ENCODE measurements at places on chromosomes 6 and 20. TPM values are rescaled to one million over a fixed set of nuclear protein-coding genes. Genes with fewer than 3 reads are reported as not detected.

FAXC gene
- total RNA-seq, result 0.77 TPM

GLP1R gene
- 1.1 TPM for total RNA-seq

GRCh38 chr20:60541991-60542390 is 583.8 kb downstream of the CDH26 start:
- DNase-seq, result no peak
- no peaks in the 10 kb centered on the region for H3K36me3 ChIP-seq
- H3K27ac ChIP-seq, result no peak overlapping the region
- H3K4me3 ChIP-seq, result no peak overlapping the region

UBR2 gene
- total RNA-seq, result 35.7 TPM

- DNase-seq, result no peak
- H3K36me3 ChIP-seq, result no peaks in the 10 kb centered on the region
- H3K4me1 ChIP-seq, result no peaks in the 10 kb centered on the region
- H3K4me3 ChIP-seq, result no peak overlapping the region
- H3K27ac ChIP-seq, result no peak overlapping the region
Measured at GRCh38 chr6:88584581-88585275, 378.7 kb downstream of the RNGTT start.

DNA sequence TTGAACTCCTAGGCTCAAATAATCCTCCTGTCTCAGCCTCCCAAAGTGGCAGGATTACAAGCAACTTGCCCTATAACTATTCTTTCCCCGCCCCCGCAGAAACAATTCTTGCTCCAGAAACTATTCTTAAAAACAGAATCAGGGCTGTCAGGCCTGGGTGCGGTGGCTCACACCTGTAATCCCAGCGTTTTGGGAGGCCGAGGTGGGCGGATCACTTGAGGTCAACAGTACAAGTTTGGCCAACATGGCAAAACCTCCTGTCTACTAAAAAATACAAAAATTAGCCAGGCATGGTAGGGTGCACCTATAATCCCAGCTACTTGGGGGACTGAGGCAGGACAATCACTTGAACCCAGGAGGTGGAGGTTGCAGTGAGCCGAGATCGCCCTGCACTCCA is 31.2 kb downstream of the SAMHD1 start:
- H3K27me3 ChIP-seq, result no peaks in the 10 kb centered on the region
- H3K27ac ChIP-seq, result no peak overlapping the region
- H3K36me3 ChIP-seq, result peaks cover 99% of the 10 kb centered on the region
- no peaks in the 10 kb centered on the region for H3K4me1 ChIP-seq
- H3K4me3 ChIP-seq, result no peak overlapping the region
- DNase-seq, result no peak

GRCh38 chr6:168589275-168589674 is 148.3 kb downstream of the SMOC2 start:
- no peaks in the 10 kb centered on the region for H3K4me1 ChIP-seq
- H3K4me3 ChIP-seq, result no peak overlapping the region
- H3K27ac ChIP-seq, result no peak overlapping the region
- no peaks in the 10 kb centered on the region for H3K27me3 ChIP-seq
- no peaks in the 10 kb centered on the region for H3K36me3 ChIP-seq

WFDC10B gene
- total RNA-seq, result not detected

RHAG gene
- 0.44 TPM for total RNA-seq

MUCL3 gene
- total RNA-seq, result not detected

CTAGE9 gene
- total RNA-seq, result not detected

GRCh38 chr20:11608736-11609135 is 309.0 kb upstream of the BTBD3 start:
- H3K36me3 ChIP-seq, result no peaks in the 10 kb centered on the region
- H3K27me3 ChIP-seq, result no peaks in the 10 kb centered on the region
- H3K4me3 ChIP-seq, result no peak overlapping the region
- no peak overlapping the region for H3K27ac ChIP-seq
- no peak for DNase-seq
- H3K4me1 ChIP-seq, result no peaks in the 10 kb centered on the region

HDGFL1 gene
- not detected for total RNA-seq

DNA sequence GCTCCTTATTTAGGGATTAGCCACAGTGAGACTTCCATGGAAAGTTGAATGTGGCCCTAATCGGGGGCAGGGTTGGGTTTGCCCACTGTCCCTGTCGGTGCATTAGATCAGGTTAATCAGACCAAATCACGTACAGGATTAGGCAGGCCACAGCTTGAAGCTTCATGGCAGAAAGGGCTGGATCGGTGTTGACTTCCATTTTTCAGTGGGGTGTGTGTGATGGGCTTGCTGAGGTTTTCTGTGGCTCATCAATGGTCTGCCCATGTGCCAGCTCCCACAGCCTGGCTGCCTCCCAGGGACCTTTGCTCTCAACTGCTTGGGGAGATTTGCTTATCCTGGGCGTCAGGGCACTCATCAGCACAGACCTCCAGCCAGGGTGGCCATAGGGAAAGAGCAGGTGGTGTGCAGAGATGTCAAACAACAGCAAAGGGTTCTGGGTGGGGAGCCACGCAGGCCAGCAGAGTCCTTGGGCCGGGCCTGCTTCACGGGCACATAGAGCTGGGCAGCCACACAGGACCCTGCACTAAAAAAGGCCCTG is 130.7 kb downstream of the TFAP2C start:
- H3K4me3 ChIP-seq, result no peak overlapping the region
- H3K27me3 ChIP-seq, result no peaks in the 10 kb centered on the region
- H3K36me3 ChIP-seq, result no peaks in the 10 kb centered on the region
- H3K27ac ChIP-seq, result no peak overlapping the region
- DNase-seq, result no peak

VNN1 gene
- total RNA-seq, result 0.57 TPM

DNA sequence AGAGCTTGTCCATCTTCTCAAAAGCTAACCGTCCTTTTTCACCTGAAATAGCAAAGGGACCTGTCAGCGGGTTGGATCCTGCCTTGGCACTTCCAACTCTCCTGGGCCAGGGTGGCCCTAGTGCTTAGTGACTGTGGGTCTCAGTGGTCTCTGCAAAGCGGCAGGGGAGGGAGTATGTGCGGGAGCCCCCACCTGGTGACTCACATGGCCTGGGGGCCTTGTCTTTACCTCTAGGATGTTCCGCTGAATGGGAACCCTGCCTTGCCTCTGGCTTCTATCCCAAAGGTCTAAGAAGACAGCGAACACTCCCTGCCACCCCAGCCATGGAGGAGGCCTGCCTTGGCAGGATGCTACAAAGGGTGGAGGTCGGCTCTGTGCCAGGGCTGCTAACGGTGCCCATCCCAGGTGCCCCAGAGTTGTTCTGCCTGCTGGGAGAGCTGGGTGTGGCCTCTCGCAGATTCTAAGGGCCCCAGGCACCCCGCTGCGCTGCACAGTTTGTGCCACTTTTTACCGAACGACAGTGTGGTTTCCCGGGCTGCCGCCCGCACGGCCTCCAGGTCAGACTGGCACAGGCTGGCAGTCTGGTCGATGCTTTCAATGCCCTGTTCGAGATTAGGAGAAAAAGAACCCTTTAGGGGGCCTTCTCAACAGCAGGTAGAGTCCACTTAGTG is 77.2 kb downstream of the PTPN1 start:
- no peaks in the 10 kb centered on the region for H3K36me3 ChIP-seq
- no peak for DNase-seq
- no peak overlapping the region for H3K4me3 ChIP-seq

PRL gene
- not detected for total RNA-seq

- no peak overlapping the region for H3K27ac ChIP-seq
- H3K36me3 ChIP-seq, result no peaks in the 10 kb centered on the region
- no peak overlapping the region for H3K4me3 ChIP-seq
- no peak for DNase-seq
Measured at GRCh38 chr20:24771542-24772061, 177.5 kb upstream of the CST7 start.

- no peaks in the 10 kb centered on the region for H3K36me3 ChIP-seq
- no peaks in the 10 kb centered on the region for H3K27me3 ChIP-seq
- H3K4me1 ChIP-seq, result peaks cover 32% of the 10 kb centered on the region
- DNase-seq, result peak; percentile 30
- H3K27ac ChIP-seq, result peak overlapping the region; percentile 60
- H3K4me3 ChIP-seq, result peak overlapping the region; percentile 15
Measured at GRCh38 chr20:51731731-51732095, 36.5 kb downstream of the ATP9A start.

GRCh38 chr6:167079853-167080297 is 43.0 kb upstream of the CCR6 start:
- no peaks in the 10 kb centered on the region for H3K36me3 ChIP-seq
- DNase-seq, result no peak
- no peaks in the 10 kb centered on the region for H3K27me3 ChIP-seq
- H3K27ac ChIP-seq, result no peak overlapping the region
- no peak overlapping the region for H3K4me3 ChIP-seq

FUT9 gene
- total RNA-seq, result 0.02 TPM

HLA-G gene
- total RNA-seq, result not detected

DNA sequence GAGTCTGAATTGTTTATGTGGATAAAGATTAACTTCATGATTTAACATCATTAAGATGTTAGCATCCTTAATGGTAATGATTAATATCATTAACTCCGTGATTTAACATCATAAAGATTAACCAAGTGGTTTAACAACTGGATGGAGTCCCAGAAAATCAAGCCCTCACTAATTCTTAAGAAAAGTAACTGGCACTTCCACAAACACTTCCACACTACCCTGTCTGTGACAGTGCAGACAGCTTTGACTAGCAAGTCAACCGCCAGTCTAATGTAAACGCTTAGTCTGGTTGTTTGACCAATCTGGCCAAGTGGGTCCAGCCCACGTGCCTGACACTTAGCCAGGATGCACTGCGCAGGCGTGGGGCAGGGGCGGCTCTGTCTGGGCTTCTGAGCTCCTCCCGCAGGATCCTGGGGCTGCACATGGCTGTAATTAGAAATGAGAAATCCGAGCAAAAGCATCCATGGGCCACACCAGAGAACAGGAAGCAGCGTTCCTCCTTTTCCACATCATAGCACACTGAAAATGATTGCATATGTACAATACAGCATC is 424.2 kb downstream of the FOXA2 start:
- no peak overlapping the region for H3K27ac ChIP-seq
- no peak overlapping the region for H3K4me3 ChIP-seq
- no peaks in the 10 kb centered on the region for H3K36me3 ChIP-seq
- no peaks in the 10 kb centered on the region for H3K4me1 ChIP-seq
- no peak for DNase-seq
- H3K27me3 ChIP-seq, result no peaks in the 10 kb centered on the region

- DNase-seq, result no peak
- no peaks in the 10 kb centered on the region for H3K27me3 ChIP-seq
- no peaks in the 10 kb centered on the region for H3K4me1 ChIP-seq
- no peak overlapping the region for H3K27ac ChIP-seq
Measured at GRCh38 chr20:23197836-23198235, 111.7 kb upstream of the CD93 start.

- DNase-seq, result no peak
- no peak overlapping the region for H3K4me3 ChIP-seq
- H3K36me3 ChIP-seq, result no peaks in the 10 kb centered on the region
- no peaks in the 10 kb centered on the region for H3K4me1 ChIP-seq
- H3K27me3 ChIP-seq, result no peaks in the 10 kb centered on the region
Measured at GRCh38 chr20:16808796-16809195, 60.6 kb downstream of the OTOR start.

DNA sequence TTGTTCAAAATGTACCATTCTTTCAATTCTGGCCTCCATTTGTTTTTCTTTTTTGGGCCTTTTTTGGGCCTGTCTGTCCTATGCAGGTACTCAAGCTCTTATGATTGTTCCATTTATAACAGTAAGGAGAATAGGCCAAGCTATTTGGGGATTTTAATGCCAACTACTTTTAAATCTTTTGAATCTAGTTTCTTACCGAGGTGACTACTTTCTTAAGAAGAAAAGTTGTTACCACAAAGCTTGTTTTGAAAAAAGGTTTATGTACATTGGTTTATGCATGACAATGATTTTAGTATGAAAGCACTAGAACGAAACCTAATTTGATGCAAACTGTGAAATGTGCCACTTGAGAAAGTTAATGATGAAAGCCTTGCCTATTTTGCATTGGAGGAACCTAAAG is 98.3 kb upstream of the MTHFD1L start:
- H3K27ac ChIP-seq, result peak overlapping the region; percentile 55
- H3K4me3 ChIP-seq, result no peak overlapping the region
- H3K36me3 ChIP-seq, result peaks cover 4% of the 10 kb centered on the region
- H3K4me1 ChIP-seq, result peaks cover 11% of the 10 kb centered on the region
- no peak for DNase-seq
- no peaks in the 10 kb centered on the region for H3K27me3 ChIP-seq

ALDH5A1 gene
- total RNA-seq, result 29.8 TPM

PPIL6 gene
- total RNA-seq, result 1.5 TPM

DNA sequence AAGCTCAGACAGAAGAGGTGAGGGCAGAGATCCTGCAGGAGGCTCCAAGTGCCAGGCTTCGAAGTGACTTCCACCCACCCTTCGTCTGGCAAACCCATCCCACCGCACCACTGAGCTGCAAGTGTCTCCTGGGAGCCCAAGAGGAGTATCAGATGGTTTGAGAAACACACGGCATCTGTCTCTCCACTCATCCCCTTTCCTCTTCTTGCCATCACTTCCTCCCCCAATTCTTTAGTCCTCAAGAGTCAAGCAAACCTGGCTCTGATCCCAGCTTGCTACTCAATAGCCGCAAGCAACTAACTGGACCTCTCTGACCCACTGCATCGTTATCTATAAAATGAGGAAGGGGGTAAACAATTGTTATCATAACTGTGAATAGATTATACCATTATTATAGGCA is 142.1 kb downstream of the BMP7 start:
- H3K27ac ChIP-seq, result no peak overlapping the region
- no peak for DNase-seq
- no peak overlapping the region for H3K4me3 ChIP-seq
- no peaks in the 10 kb centered on the region for H3K36me3 ChIP-seq

GRCh38 chr6:7323074-7323473 is 10.1 kb upstream of the SSR1 start:
- H3K27me3 ChIP-seq, result no peaks in the 10 kb centered on the region
- H3K27ac ChIP-seq, result no peak overlapping the region
- no peak for DNase-seq
- no peak overlapping the region for H3K4me3 ChIP-seq
- H3K36me3 ChIP-seq, result no peaks in the 10 kb centered on the region

DNA sequence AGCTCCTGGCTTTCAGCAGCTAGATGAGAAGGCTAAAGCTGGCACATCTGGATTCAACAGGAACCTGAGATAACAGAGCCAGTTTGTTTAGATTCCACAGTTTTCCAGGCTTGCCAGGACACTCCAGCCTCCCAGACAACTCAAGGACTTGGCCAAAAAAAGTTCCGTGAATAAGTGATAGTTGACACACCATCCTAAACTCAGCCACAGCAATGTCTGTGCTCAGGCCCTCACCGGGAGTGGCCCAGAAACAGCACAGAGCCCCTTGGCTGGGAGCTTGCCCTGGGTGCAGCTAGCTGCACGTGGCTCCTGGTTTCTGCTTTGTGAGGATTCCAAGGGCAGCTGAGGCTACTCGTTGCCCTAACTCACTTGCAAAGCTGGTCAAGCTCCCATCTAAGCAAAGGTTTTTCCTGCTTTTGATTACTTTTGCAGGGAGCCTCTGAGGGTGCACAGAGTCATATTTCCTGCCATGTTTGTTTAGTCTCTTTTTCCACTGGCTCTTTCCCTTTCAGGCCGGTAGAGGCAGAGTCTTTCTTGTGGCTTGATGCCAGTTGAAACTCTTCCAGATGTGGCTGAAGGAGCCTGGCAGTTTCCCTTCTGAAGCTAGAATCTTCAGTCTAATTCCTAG is 118.3 kb upstream of the ECI2 start:
- no peaks in the 10 kb centered on the region for H3K36me3 ChIP-seq
- peak overlapping the region; percentile 23 for H3K27ac ChIP-seq
- H3K4me1 ChIP-seq, result peaks cover 6% of the 10 kb centered on the region
- no peak overlapping the region for H3K4me3 ChIP-seq
- DNase-seq, result no peak
- no peaks in the 10 kb centered on the region for H3K27me3 ChIP-seq

GRCh38 chr20:2264118-2264517 is 31.7 kb upstream of the TGM3 start:
- H3K27ac ChIP-seq, result no peak overlapping the region
- H3K4me1 ChIP-seq, result no peaks in the 10 kb centered on the region
- no peak for DNase-seq
- no peak overlapping the region for H3K4me3 ChIP-seq
- peaks cover 4% of the 10 kb centered on the region for H3K27me3 ChIP-seq
- H3K36me3 ChIP-seq, result no peaks in the 10 kb centered on the region
